Natural killer cell treated with Interleukin-12 subunit alpha and Interleukin-12 subunit beta and Interleukin-15 and Interleukin-18, amount 100 ng/mL, for 72 hours (primary cell): ENCODE measurements at places on chromosomes 16 and 17. TPM values are rescaled to one million over a fixed set of nuclear protein-coding genes. Genes with fewer than 3 reads are reported as not detected.

Gene IKZF3
- total RNA-seq, result 80.9 TPM

DNA sequence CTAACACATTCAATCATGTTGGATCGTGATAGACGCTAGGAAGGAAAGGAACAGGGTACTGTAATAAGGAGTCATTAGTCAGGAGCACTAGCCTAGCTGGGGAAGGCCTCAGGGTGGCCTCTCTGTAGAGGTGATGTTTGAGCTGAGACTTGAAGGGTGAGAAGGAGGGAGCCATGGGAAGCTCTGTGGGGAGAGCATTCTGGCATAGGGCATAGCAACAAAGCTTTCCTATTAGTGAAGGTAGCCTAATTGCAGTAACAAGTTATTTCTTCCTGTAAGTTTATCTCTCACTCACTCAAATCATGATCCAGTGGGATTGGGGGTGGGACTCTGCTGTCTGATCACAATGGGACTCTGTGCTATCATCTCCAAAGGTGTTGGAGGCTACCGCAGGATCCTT lies 16.1 kb downstream of the PLCG2 start:
- peak overlapping the region; percentile 0 for H3K4me3 ChIP-seq
- DNase-seq, result no peak
- H3K27ac ChIP-seq, result peak overlapping the region; percentile 96
- H3K4me1 ChIP-seq, result peaks cover 65% of the 10 kb centered on the region
- H3K36me3 ChIP-seq, result peaks cover 4% of the 10 kb centered on the region

DNA sequence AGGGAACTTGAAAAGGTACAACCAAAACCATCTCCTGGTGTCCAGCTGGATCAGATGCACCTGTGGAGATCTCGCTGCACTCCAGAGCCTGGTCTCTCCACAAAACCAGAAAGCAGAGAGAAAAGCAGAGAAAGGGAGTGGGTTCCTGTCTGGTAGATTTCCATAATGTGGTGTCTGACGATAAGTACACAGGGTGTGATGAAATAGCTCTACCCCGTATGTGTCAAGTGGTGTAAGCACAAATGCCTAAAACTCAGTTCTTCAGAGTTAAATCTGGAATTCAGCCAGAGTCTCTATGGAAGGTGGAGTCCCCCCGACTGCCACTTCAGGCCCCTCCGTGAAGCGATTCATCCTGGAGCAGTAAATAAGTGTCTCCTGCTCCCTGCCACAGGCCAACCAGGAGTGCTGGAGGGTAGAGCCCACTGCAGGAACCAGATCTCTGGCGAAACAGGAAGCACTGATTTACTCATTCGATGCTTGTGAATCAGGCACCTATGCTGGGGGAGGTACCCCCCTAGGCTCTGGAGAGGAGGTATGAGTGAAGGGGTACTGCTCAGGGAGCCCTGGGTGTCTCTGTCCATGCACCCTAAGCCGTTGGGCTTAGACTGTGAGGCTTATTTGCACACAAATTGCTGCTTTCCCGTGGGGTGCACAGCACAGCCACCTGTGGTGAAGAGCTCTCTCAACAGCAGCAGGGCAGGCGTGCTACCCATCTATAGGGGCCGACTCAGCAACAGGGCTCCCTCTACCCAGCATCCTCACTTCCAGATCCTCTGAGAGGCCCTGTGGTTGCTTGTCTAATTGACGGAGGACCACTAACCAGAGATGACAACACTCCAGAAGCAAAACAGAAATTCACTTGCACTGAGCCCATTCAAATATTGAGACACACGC lies 97.1 kb upstream of the MYOCD start:
- H3K4me1 ChIP-seq, result no peaks in the 10 kb centered on the region
- H3K27ac ChIP-seq, result no peak overlapping the region
- no peak overlapping the region for H3K4me3 ChIP-seq
- no peaks in the 10 kb centered on the region for H3K27me3 ChIP-seq

GRCh38 chr17:30226878-30227277 lies 8.6 kb downstream of the SLC6A4 start:
- H3K27me3 ChIP-seq, result peaks cover 23% of the 10 kb centered on the region
- no peak for DNase-seq
- no peak overlapping the region for H3K4me3 ChIP-seq
- peaks cover 4% of the 10 kb centered on the region for H3K4me1 ChIP-seq

- no peaks in the 10 kb centered on the region for H3K36me3 ChIP-seq
- H3K4me3 ChIP-seq, result no peak overlapping the region
- DNase-seq, result no peak
- H3K4me1 ChIP-seq, result no peaks in the 10 kb centered on the region
- H3K27me3 ChIP-seq, result peaks cover 7% of the 10 kb centered on the region
Measured at GRCh38 chr17:51548125-51548524, 287.8 kb downstream of the UTP18 start.

DNA sequence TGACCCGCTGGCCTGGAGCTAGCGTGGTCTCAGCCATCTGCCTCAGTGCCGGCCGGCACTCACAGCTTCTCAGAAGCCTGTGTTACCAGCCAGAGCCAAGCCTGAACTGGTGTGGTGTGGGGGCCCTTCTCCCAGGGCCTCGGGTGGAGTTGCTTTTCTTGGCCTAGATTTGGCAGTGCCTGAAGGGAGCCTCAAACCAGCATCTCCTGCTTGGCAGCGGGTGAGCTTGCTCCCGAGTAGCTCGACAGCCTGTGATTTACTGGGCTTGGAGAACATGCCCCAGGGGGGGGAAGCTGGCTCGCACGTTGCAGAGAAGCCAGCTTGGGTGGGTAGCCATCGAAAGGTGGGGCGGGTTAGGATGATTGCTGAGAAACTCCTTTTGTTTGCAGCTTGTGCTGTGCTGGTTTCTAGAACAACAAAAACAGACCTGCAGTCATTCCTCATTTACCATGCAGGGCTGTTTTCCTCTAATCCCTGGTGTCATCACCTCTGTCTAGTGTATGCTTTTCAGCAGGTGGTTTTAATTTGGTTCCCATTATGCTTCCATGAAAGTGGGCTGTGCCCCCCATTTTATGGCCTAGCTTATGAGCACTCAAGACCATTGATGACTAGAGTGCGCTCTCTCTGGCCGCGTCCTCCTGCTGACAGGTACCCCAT lies 42.2 kb downstream of the TBCD start:
- no peaks in the 10 kb centered on the region for H3K4me1 ChIP-seq
- no peak for DNase-seq
- no peaks in the 10 kb centered on the region for H3K36me3 ChIP-seq
- H3K27ac ChIP-seq, result no peak overlapping the region
- H3K4me3 ChIP-seq, result no peak overlapping the region
- no peaks in the 10 kb centered on the region for H3K27me3 ChIP-seq

- DNase-seq, result no peak
- H3K4me3 ChIP-seq, result no peak overlapping the region
- H3K27me3 ChIP-seq, result no peaks in the 10 kb centered on the region
- H3K27ac ChIP-seq, result no peak overlapping the region
- no peaks in the 10 kb centered on the region for H3K36me3 ChIP-seq
Measured at GRCh38 chr17:70375406-70375805, 206.1 kb downstream of the KCNJ2 start.

DNA sequence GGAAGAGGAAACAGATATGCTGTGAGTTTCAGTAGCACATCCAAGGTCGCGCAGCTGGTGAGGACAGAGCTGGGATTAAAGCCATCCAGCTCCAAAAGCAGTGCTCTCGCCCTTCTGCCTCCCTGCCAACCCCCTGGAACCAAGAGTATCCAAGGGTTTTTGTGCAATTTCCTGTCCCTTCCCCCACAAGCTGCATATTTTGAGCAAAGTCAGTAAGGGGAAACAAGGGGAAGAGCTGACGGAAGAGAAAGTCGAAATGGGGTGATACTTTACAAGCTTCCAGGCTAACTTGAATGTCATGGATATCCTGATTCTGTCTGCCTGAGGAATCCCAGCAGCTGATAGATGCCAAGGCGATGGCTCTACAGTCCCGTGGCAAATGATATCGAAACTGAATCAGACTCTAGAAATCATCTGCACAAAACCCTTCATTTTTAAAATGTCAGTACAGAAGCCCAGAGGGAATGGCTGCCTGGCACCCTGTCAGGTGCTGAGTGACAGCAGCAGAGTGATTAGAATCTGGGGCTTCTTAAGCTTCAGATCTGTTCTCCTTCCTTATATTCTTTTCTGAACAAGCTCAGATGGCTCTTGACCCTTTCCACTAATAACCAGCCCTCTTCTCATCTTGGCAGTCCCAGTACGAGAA lies 42.9 kb upstream of the TEKT3 start:
- H3K4me3 ChIP-seq, result no peak overlapping the region
- no peak overlapping the region for H3K27ac ChIP-seq
- no peak for DNase-seq
- H3K36me3 ChIP-seq, result no peaks in the 10 kb centered on the region
- H3K27me3 ChIP-seq, result peaks cover 33% of the 10 kb centered on the region

DNA sequence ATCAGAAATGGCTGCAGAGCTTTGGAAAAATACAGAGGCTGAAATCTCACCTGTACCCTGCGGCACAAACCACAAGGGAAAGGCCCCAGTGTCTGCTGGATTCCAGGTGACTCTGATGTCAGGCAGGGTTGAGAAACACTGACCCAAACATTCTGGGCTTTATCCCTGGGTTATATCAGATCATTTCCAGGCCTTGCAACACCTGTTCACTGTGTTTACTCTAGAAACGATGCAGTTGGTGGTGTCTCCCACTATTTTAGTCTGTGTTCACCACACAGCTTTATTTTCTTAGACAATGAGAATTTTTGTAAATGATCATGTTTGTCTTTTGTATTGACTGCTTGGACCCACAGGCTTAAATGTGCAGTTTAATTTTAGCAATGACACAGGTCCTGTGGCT lies 151.5 kb upstream of the SDK2 start:
- no peaks in the 10 kb centered on the region for H3K27me3 ChIP-seq
- no peaks in the 10 kb centered on the region for H3K36me3 ChIP-seq
- no peak for DNase-seq
- H3K27ac ChIP-seq, result no peak overlapping the region
- no peaks in the 10 kb centered on the region for H3K4me1 ChIP-seq

GRCh38 chr17:51000835-51001638 lies 119.6 kb downstream of the SPAG9 start:
- H3K4me3 ChIP-seq, result no peak overlapping the region
- H3K36me3 ChIP-seq, result peaks cover 10% of the 10 kb centered on the region
- H3K27ac ChIP-seq, result no peak overlapping the region
- H3K27me3 ChIP-seq, result no peaks in the 10 kb centered on the region
- H3K4me1 ChIP-seq, result no peaks in the 10 kb centered on the region
